ENCODE measurements at places on chromosomes 16 and 17. TPM values are rescaled to one million over a fixed set of nuclear protein-coding genes. Genes with fewer than 3 reads are reported as not detected.

DNA sequence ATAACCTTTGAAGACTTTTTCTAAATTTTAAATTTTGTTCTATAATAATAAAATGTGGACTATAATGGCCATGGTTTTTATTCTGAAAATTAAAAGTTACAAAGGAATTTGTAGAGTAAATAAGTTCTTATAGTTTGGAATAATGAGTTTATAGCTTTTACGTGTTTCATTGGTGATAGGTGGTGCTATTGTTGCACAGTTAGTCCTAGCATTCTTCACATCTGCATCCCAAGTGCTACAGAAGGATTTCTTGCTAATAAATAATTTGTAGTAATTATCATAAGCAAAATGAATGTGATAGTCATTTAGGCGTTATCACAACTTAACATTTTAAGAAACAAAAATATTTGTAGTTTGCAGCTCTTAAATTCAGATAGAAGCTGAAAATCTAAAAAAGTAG lies 67.9 kb downstream of the BCAS3 start:
- no peak overlapping the region for H3K27ac ChIP-seq
- DNase-seq, result no peak
- peaks cover 5% of the 10 kb centered on the region for H3K4me1 ChIP-seq
- no peak overlapping the region for H3K4me3 ChIP-seq

Gene TP53TG3C
- total RNA-seq, result not detected

- H3K36me3 ChIP-seq, result no peaks in the 10 kb centered on the region
- H3K4me1 ChIP-seq, result peaks cover 23% of the 10 kb centered on the region
- no peak for DNase-seq
- no peak overlapping the region for H3K27ac ChIP-seq
- no peaks in the 10 kb centered on the region for H3K27me3 ChIP-seq
- no peak overlapping the region for H3K4me3 ChIP-seq
Observed at GRCh38 chr16:1287982-1288670, 21.3 kb upstream of the UBE2I start.

- no peaks in the 10 kb centered on the region for H3K4me1 ChIP-seq
- H3K27me3 ChIP-seq, result no peaks in the 10 kb centered on the region
- H3K27ac ChIP-seq, result no peak overlapping the region
- H3K36me3 ChIP-seq, result no peaks in the 10 kb centered on the region
- H3K4me3 ChIP-seq, result no peak overlapping the region
Observed at GRCh38 chr17:36870720-36870999, 66.6 kb upstream of the LHX1 start.

Gene CDT1
- 97.7 TPM for total RNA-seq

GRCh38 chr16:65644821-65645220 lies 523.0 kb upstream of the CDH11 start:
- DNase-seq, result no peak
- peaks cover 1% of the 10 kb centered on the region for H3K27me3 ChIP-seq
- no peaks in the 10 kb centered on the region for H3K4me1 ChIP-seq
- no peak overlapping the region for H3K27ac ChIP-seq
- no peak overlapping the region for H3K4me3 ChIP-seq
- no peaks in the 10 kb centered on the region for H3K36me3 ChIP-seq

DNA sequence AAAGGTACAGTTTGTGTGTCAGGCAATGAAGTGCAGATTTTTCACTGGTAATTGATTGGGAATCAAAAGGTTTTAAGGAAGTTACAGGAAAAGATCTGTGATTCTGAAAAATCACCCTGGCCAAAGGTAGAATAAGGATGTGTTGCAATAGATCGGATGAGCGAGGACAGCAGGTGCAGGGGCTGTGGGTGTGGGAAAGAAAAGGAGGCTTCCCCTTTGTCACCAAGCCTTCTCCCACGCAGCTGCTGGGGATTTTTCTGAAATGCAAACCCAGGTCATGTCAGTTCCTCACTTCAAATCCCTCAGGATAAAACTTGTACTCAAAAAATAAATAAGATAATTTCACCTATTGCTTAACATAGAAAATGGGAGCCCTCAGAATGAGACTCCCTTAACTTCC lies 47.9 kb upstream of the ARHGAP17 start:
- DNase-seq, result no peak
- no peak overlapping the region for H3K4me3 ChIP-seq
- H3K27ac ChIP-seq, result no peak overlapping the region
- H3K36me3 ChIP-seq, result no peaks in the 10 kb centered on the region

GRCh38 chr16:55370762-55371482 lies 46.9 kb downstream of the IRX6 start:
- DNase-seq, result peak; percentile 68
- H3K4me1 ChIP-seq, result no peaks in the 10 kb centered on the region
- H3K36me3 ChIP-seq, result no peaks in the 10 kb centered on the region
- no peak overlapping the region for H3K4me3 ChIP-seq

DNA sequence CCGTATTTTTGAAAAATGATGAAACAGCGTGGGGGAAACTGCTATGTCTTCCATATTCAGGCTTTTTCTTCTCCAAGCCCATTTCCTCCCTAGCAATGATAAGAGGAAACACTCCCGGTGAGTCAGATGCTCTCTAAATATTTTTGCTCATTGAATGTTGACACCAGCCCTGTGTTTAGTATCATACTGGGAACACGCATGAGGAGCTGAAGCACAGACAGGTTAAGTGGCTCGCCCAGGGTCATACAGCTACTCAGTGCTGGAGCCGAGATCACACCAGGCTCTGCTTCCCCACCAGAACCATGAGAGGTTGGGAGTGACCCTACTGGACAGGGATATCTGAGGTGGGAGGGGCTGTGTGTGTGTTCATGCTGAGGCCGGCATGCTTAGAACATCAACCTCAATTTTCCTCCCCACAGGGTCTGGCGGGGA lies 37.8 kb upstream of the ADGRG1 start:
- no peak for DNase-seq
- peaks cover 10% of the 10 kb centered on the region for H3K4me1 ChIP-seq
- H3K36me3 ChIP-seq, result no peaks in the 10 kb centered on the region
- H3K27me3 ChIP-seq, result no peaks in the 10 kb centered on the region

- no peaks in the 10 kb centered on the region for H3K27me3 ChIP-seq
- no peaks in the 10 kb centered on the region for H3K36me3 ChIP-seq
- peak overlapping the region; percentile 17 for H3K4me3 ChIP-seq
- DNase-seq, result peak; percentile 59
Observed at GRCh38 chr17:7136266-7136877, 21.8 kb upstream of the ASGR2 start.

Gene GLP2R
- not detected for total RNA-seq

Gene IL32
- 149 TPM for total RNA-seq

Gene MPV17L
- 3.7 TPM for total RNA-seq

- DNase-seq, result peak; percentile 23
- no peak overlapping the region for H3K27ac ChIP-seq
Observed at GRCh38 chr17:29197516-29198272, 17.5 kb upstream of the MYO18A start.

Gene EVI2B
- not detected for total RNA-seq

DNA sequence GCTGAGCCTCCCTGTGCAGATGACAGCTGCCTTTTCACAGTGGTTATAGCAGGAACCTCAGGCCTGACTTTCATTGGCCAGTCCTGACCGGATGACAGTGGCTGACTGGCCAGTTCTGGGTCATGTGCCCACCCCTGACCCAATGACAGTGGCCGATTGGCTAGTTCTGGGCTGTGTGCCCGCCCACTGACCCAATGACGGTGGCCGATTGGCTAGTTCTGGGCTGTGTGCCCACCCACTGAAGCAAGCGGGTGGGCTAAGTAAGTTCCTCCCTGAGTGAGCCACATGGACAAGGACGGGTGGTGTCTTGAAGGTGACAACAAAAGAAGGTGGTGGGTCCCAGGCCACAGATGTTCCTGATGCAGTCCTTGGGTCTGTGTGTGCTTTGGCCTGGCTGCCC lies 9.5 kb downstream of the DEF8 start:
- no peaks in the 10 kb centered on the region for H3K27me3 ChIP-seq
- no peak overlapping the region for H3K4me3 ChIP-seq
- peaks cover 4% of the 10 kb centered on the region for H3K36me3 ChIP-seq
- DNase-seq, result peak; percentile 75

DNA sequence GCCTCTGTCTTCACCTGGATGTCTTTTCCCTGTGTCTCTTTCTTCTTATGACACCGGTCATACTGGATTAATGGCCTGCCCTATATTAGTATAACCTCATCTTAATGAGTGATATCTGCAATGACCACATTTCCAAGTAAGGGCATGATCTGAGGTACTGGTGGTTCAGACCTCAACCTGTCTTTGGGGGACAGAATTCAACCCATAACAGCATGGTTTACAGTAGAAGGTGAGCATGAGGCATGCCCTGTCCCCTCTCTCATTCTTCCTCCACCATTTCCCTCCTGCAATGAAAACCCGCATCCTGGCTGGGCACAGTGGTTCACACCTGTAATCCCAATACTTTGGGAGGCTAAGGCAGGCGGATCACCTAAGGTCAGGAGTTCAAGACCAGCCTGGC lies 2.8 kb upstream of the RAB37 start:
- H3K36me3 ChIP-seq, result no peaks in the 10 kb centered on the region
- H3K4me1 ChIP-seq, result peaks cover 24% of the 10 kb centered on the region
- no peaks in the 10 kb centered on the region for H3K27me3 ChIP-seq
- H3K27ac ChIP-seq, result no peak overlapping the region

- peaks cover 25% of the 10 kb centered on the region for H3K4me1 ChIP-seq
- H3K27me3 ChIP-seq, result no peaks in the 10 kb centered on the region
- peaks cover 8% of the 10 kb centered on the region for H3K36me3 ChIP-seq
- peak; percentile 94 for DNase-seq
- H3K27ac ChIP-seq, result peak within 1 kb of the TSS; percentile 92
Observed at GRCh38 chr16:3654249-3654991, at the start of gene DNASE1. DNASE1 (plus strand) TSS chr16:3654691; CDS start chr16:3655374, 683 bp downstream.

Gene OR1F1
- not detected for total RNA-seq

DNA sequence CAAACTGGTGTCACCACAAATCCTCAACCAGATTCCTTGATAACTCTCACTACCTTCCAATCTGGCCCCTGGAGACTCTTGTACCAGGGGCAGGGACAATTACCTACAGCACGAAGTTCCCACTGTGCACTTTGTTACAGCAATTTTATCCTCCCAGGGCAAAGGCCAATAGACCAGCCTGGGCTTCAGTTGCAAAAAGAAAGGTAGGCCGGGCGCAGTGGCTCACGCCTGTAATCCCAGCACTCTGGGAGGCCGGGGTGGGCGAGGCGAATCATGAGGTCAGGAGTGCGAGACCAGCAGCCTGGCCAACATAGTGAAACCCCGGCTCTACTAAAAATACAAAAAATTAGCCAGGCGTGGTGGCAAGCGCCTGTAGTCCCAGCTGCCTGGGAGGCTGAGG lies 36.9 kb downstream of the USP7 start:
- no peaks in the 10 kb centered on the region for H3K4me1 ChIP-seq
- peaks cover 3% of the 10 kb centered on the region for H3K36me3 ChIP-seq
- H3K27ac ChIP-seq, result no peak overlapping the region
- no peak for DNase-seq
- H3K4me3 ChIP-seq, result no peak overlapping the region
- no peaks in the 10 kb centered on the region for H3K27me3 ChIP-seq

GRCh38 chr17:50884439-50885311 lies 18.5 kb upstream of the TOB1 start:
- no peak overlapping the region for H3K4me3 ChIP-seq
- no peaks in the 10 kb centered on the region for H3K36me3 ChIP-seq
- H3K27me3 ChIP-seq, result no peaks in the 10 kb centered on the region
- peak overlapping the region; percentile 96 for H3K27ac ChIP-seq

Gene KCNH6
- not detected for total RNA-seq

DNA sequence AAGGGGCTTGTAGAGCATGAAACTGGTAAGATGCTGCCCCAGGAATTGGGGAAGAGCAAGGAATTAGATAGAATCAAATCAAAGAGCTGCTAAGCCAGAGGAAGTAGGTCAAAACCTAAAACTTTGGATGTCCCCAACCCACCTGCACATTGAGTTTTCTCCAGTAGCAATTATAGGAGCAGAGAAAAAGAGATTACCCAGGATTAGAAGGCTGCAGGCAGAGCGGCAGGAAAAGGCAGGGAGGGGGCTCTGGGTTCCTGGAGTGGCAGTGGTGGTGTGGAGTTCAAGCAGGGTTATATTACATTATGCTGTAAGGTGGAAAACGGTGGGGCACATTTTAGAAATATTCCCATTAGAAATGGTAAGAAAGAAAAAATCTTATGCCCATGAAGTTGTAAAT lies 68.3 kb downstream of the KSR1 start:
- no peak overlapping the region for H3K27ac ChIP-seq
- DNase-seq, result no peak
- no peaks in the 10 kb centered on the region for H3K27me3 ChIP-seq
- no peak overlapping the region for H3K4me3 ChIP-seq
- no peaks in the 10 kb centered on the region for H3K36me3 ChIP-seq

- H3K4me3 ChIP-seq, result no peak overlapping the region
- no peaks in the 10 kb centered on the region for H3K4me1 ChIP-seq
- no peaks in the 10 kb centered on the region for H3K27me3 ChIP-seq
Observed at GRCh38 chr17:4161192-4161966, 18.4 kb downstream of the CYB5D2 start.

GRCh38 chr17:68238164-68238870 lies 9.5 kb upstream of the AMZ2 start:
- no peaks in the 10 kb centered on the region for H3K27me3 ChIP-seq
- no peak overlapping the region for H3K27ac ChIP-seq
- H3K36me3 ChIP-seq, result no peaks in the 10 kb centered on the region
- DNase-seq, result no peak

DNA sequence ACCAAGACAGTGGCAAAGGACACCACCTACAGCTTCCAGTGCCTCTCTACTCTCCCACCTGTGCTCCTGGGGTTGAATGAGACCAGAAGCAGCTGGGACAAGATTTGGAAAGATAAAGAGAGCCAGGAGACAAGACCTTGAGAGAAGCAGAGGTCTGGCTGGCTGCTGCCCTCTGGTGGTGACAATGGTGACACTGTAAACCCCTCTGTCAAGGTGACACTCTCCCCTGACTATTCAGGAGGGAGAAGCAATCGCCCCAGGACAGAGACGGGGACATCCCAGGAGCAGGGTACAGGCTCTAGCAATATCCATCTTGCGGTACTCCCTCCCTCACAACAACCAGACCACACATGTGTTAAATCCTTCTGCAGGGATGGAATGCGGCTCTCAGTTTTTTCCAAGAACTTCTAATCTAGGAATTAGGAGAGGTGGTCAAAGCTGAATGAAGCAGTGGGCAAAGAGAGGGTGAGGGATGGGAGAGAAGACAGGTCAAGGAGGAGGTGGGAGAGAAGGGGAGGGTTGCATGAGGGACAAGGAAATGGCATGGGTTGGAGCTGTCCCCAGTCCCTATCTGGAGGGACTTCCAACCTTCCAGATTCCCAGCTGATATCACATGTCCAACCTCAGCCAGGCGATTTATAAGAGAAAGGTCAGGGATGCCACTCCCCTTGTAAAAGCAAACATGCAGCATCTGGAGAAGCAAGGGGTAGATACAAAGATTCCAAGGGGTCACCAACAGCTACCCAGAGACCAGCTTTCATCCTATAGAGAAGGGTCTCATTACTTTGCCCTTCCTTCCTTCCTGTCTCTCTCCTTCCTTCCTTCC lies 2.9 kb downstream of the PHOSPHO1 start:
- H3K4me3 ChIP-seq, result no peak overlapping the region
- peaks cover 7% of the 10 kb centered on the region for H3K27me3 ChIP-seq
- no peaks in the 10 kb centered on the region for H3K36me3 ChIP-seq
- H3K27ac ChIP-seq, result no peak overlapping the region
- DNase-seq, result peak; percentile 93

Gene YBX2
- total RNA-seq, result 27.6 TPM

GRCh38 chr17:79252886-79253285 lies 178.3 kb downstream of the ENGASE start:
- peaks cover 3% of the 10 kb centered on the region for H3K27me3 ChIP-seq
- no peaks in the 10 kb centered on the region for H3K4me1 ChIP-seq
- H3K27ac ChIP-seq, result no peak overlapping the region
- DNase-seq, result no peak
- no peaks in the 10 kb centered on the region for H3K36me3 ChIP-seq
- no peak overlapping the region for H3K4me3 ChIP-seq

Measured in Caco-2 (cell line).